Activated CD4-positive, alpha-beta memory T cell treated with anti-CD3 and anti-CD28 coated beads for 36 hours (primary cell): ENCODE measurements at places on chromosomes 3 and 15.

DNA sequence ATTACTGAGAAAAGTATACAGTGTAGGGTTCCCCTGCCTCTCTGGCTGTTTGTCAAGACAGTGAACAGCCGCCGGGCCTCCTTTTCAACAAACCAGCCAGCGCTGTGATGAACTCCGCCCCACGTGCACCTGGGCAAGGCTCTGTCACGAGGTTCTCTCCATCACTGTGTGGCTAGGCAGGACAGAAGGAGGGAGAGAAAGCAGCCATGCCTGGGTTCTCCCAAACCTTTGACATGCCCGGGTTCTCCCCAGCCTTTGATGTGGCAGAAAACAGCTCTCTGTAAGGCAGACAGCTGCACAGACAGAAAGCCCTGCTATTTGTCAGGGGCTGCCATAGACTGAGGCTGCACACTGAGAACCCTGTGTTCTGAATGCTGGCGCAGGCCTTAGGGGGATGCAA lies 101.4 kb upstream of the TRPM1 start:
- peak; percentile 35 for DNase-seq

GRCh38 chr15:62153228-62153627 lies 11.9 kb downstream of the C2CD4B start:
- DNase-seq, result peak; percentile 59

DNA sequence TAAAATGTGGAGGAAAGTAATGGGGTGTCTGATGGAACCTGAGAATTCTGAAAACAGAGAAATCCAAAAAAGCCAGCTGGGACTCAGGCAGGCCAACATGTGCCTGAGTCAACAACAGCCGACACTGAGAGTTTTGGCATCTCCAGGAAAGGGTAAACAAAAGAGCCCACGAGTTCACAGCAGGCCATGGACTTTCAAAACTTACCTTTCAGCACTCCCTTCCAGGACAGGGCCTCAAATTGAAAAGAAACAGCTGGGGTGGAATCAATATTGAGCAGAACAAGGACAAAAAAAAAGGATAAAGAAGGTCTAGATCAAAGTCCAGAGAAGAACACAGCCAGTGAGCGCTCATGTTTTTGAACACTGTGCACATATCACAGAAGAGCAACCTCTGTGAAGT lies 735.4 kb upstream of the GRM7 start:
- DNase-seq, result no peak

GRCh38 chr3:140078343-140078742 lies 143.4 kb downstream of the CLSTN2 start:
- DNase-seq, result no peak

GRCh38 chr3:123951522-123952447 lies 9.2 kb downstream of the CCDC14 start:
- no peak for DNase-seq

GRCh38 chr15:60004846-60005351 lies 788 bp downstream of the FOXB1 start:
- peak; percentile 40 for DNase-seq

- no peak for DNase-seq
Observed at GRCh38 chr3:127647166-127647844, 18.3 kb downstream of the PODXL2 start.

DNA sequence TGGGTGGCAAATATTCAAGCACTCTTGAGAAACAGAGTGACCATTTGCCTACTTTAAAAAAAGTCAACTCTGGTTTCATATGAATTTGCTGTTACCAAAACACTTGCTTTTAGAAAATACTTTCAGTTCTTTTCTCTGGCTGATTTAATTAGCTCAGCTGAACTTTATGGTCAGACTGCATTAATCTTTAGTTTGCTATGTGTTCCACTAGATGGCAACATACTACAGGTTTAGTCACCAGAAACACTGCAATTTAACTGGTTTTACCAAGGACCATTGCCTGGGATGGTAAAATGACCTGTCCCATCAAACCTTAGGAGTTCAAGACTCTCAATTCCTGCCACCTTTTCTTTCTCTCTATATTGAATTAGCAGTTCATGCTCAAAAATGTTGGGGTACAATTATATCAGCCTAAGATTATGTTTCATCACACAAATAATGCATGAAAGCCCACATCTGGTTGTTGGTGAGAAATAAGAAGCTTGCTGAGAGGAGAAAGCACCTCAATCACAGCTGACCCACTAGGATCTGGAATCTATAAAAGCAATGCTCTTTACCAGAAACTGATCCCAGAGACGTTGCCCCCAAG lies 14.2 kb downstream of the EIF4E3 start:
- DNase-seq, result no peak

GRCh38 chr3:127008236-127008635 lies 25.3 kb downstream of the PLXNA1 start:
- DNase-seq, result no peak

GRCh38 chr15:79644091-79644490 lies 212.0 kb downstream of the MINAR1 start:
- peak; percentile 43 for DNase-seq

- DNase-seq, result no peak
Observed at GRCh38 chr15:53618461-53618860, 141.0 kb downstream of the WDR72 start.

DNA sequence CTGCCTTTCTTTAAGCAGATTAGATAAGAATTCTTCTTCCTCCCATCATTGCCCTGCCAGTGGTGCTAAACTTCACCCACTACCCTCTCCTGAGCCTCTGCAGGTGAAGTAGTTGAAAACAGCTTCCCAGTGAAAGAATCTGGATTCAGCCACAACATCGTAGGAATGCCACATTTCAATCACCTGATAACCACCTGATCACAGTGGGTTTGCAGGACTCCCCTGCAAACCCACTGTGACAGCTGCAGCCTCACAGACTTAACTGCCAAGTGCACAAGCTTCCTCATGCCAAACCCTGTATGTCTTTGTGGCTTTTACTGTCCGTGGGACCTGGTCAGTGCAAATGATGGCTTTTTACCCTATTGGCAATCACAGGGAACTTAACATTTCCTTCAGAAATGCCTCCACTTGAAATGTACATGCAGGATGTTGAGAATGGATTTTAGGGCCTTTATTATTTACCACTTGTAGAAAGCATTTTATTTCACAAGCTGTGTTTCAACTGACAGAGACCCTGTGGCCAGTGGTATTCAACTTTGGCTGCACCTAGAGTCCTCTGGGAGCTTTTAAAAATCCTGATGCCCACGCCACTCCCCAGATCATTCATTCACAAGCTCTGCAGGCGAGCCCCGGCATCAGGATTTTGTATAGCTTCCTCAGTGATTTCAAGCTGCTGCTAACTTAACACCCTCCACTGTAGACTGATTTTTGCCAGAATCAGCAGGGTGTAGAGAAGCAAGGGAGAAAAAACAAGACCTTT lies 49.1 kb downstream of the OXNAD1 start:
- DNase-seq, result peak; percentile 9
